ENCODE measurements at places on chromosomes 12 and 14.

DNA sequence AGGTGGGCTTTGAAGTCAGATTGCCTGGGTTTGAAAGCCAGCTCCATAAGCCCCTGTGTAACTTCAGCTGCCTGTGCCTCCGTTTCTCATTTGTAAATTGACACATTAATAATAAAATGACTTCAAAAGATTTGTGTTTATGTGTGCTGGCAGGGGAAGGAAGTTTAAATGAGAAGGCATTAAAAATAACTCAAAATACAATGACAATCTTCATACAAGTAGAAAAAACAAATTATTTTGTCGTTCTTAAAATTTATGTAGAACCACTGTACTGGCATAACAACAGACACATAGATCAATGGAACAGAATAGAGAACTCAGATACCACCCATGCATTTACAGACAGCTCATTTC is 83.0 kb downstream of the PPM1A start:
- DNase-seq, result no peak

DNA sequence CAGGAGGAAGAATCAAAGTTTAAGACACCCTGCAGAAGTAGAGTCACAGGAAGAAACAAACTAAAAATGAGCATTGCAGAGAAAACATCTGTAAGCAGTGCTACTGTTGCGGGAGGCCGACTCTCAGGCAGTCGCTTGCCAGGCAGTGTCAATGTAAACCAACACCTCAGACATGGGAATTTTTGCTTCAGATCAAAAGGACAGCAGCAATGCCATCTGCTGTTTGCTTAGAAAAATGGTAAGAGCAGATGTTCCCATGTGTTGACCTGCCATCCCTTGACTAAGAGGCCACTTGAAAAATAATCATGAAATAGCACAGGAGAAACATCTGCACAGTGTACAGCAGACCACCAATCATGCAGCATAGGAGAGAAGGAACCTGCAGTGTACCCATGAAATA is 196.6 kb downstream of the SLC25A21 start:
- DNase-seq, result no peak

GRCh38 chr12:95002754-95003153 is 743 bp downstream of the NDUFA12 start:
- no peak for DNase-seq

DNA sequence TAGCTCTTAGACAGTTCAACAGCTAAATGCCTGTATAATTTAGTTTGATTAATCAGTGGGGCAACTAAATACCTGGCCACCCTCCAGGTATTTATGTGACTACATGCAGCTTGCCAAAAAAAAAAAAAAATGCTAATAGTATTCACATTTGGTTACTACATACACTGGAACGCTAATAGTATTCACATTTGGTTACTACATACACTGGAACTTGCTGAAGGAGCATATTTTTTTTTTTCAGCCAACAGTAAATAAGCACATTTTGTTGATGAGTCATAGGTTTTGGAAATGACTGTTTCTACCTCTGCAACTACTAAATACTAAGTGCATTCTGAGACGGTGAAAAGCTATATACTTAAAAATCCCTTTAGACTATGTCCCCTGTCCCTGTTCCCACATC is 1172.3 kb downstream of the LRFN5 start:
- no peak for DNase-seq

- DNase-seq, result peak; percentile 26
Observed at GRCh38 chr12:95215949-95216348, 1.3 kb downstream of the FGD6 start.

- DNase-seq, result no peak
Observed at GRCh38 chr14:81193924-81194633, 26.7 kb downstream of the GTF2A1 start.

DNA sequence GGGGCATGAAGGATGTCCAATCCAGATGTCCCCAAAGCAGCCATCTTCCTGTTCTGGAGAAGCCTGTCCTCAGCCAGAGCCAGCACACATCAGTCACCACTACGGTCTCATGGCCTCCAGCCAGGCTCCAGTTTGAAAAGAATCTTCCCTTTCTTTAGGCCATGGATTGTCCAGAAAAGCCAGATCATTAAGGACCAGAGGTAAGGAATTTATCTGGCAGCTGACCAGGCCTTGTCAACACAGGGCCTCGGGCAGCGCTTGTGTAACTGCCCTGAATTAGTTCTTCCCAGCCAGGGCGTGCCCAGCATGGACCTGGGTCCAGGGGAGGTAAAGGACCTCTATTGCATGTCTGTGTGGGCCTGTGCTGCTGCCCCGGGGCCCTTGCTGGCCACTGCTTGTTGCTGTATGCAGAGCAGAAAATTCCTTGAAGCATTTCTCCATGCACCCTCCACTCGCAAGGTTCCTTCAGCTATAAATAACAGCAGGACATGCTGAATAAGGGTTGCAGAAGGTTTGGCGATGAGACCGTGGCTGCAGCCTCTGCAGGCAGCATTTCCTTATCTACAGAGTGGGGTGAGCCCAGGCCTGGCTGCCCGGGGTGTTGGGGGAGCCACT is 21.7 kb upstream of the VPS37B start:
- DNase-seq, result peak; percentile 78

GRCh38 chr12:27576667-27577347 is 52.8 kb downstream of the PPFIBP1 start:
- no peak for DNase-seq

DNA sequence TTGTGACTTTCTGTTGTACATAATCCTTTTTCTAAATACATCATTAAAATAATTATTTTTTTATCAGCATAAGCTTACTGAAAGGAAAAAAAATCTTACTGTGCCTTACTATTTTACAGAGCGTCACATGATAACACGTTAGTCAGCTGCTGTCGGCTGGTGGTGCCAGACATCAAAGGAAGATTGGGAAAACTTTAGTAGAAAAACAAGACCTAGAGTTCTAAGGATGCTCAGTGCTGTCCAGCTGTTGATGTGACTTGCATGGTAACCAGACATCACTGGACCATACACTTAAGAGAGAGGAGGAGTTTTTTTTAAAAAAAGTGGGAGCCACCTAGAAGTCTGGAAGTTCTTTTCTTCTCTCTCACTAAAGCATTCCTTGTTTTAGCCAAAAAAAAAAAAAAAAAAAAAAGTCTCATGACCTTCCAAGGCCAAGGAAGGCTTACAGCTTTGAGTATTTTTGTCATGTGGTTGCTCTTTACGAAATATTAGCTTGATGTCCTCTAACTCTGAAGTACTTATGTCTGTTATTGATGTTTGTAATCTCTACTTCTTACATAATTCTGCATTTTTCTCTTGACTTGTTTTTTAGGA is 4.5 kb downstream of the RASSF8 start:
- no peak for DNase-seq

- DNase-seq, result no peak
Observed at GRCh38 chr12:1920436-1920835, 2.0 kb upstream of the CACNA2D4 start.

- DNase-seq, result peak; percentile 36
Observed at GRCh38 chr12:75505706-75506312, 5.6 kb downstream of the KRR1 start.

DNA sequence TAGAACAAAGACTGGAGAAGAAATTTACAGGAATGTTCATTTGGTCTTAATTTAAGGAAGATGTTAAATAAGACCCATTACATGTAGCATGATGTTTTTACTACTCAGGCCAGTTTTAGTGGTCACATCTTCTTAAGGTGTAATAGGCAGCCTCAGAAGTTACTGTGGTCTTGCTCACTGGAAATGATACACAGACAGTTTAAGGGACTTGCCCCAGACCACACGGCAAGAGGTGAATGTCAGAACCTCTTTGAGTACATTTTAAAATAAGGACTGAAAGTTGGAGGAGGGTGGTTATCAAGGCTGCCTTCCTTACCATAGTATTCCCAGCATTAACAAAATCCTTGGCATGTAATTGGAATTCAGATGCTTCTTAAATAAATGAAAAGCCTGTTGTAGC is 37.9 kb downstream of the LRRK2 start:
- no peak for DNase-seq

- no peak for DNase-seq
Observed at GRCh38 chr12:109552971-109553370, 20.3 kb downstream of the MMAB start.

DNA sequence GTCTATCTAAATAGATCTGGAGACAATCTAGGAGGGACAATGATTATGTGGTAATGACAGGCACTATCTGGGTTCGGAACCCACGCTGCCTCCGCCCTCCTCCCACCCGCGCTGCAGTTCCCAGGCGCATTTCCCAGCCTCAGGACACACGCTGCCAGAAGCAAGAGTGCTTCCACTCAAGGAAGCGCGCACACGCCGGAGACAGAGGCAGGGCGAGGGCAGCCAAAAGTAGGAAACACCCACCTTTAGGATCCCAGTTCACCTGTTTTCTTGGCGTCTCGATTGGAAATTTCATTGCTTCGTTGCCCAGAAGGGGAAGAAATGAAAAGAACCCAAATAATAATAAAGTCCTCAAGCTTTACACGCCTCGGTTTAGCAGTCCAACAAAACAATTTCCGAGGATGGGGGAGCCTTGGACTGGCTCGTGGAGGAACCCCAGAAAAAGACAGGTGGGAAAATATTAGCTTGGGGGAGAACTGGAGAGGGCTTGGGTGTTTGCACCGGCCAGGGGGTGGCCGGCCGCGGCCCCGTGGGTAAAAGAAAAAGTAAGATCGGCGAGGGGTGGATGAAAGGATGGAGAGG is 474 bp downstream of the KCNK10 start:
- no peak for DNase-seq

GRCh38 chr12:112842441-112842840 is 50.9 kb downstream of the RPH3A start:
- no peak for DNase-seq
